Pancreas (tissue), 10 donors: ENCODE measurements at places on chromosomes 5 and 9. TPM values are rescaled to one million over a fixed set of nuclear protein-coding genes. Genes with fewer than 3 reads are reported as not detected.

- DNase-seq = no peak
Measured at GRCh38 chr5:147349241-147349640, 114.4 kb downstream of the STK32A start.

DNA sequence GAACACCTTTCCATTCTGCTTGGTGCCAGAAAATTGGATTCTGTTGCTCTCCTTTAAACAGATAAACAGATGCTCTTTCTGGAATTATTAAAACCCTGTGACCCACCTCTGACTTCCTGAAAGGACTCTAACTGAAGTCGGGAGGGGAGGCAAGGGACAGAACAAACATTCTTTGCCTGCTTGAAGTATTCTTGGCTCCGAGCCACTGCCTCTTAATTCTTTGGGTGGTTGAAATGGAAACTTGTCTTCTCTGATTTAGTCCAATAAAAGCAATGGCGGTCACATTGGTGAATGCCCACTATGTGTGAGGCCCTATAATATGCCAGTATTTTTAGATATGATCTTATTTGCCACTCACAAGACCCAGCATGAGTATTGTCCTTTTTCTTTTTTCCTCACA is 236.8 kb downstream of the SLIT3 start:
- no peak for DNase-seq

DNA sequence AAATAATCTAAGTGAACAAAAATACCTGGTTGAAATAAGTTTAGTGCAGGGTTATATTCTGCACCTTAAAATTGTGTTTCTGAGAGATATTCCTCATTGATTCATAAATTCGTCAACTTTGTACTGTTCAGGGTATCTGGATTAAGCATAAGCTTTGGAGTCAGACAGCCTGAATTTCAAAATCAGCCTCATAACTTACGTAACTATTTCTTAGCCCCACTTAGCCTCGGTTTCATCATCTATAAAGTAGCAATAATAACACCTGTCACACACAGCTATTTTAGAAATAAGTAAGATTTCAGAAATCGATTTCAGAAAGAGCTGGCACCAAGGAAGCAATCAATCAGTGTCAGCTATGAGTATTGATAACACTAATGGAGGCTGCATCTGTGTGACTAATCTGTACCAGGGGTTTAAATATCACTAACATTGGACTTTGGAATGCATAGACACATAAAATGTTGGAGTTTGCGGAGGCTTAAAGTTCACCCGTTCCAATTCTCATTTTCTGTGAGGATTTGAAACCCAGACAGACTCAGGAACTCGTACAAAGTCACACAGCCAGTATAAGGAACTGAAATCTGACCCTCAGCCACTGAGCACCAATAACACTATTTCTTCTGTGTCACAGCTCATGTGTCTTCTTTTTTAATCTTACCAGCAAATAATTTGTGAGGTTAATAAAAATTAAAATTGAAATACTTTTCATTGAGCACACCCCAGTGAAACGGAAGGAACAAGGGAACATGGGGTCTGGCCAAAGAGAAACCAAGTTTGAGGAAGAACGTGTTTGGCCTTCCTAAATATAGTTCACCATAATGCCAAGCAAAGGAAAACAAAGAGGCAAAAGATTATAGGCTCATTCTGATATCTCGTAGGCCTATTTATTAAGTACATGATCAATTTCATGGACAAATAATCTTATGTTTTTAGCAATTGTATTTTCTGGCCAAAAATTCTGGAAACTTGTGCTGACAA is 194.4 kb upstream of the PTGER4 start:
- no peak for DNase-seq

The PCDHB11 gene
- 4.5 TPM for total RNA-seq

The FOXD4L3 gene
- total RNA-seq = 0.12 TPM

GRCh38 chr5:117733051-117733450 is 1158.4 kb upstream of the SEMA6A start:
- no peak for DNase-seq

- DNase-seq = peak; percentile 60
Measured at GRCh38 chr9:2015581-2016407, 647 bp downstream of the SMARCA2 start.

- no peak for DNase-seq
Measured at GRCh38 chr5:106171132-106171531, 1499.6 kb downstream of the EFNA5 start.

DNA sequence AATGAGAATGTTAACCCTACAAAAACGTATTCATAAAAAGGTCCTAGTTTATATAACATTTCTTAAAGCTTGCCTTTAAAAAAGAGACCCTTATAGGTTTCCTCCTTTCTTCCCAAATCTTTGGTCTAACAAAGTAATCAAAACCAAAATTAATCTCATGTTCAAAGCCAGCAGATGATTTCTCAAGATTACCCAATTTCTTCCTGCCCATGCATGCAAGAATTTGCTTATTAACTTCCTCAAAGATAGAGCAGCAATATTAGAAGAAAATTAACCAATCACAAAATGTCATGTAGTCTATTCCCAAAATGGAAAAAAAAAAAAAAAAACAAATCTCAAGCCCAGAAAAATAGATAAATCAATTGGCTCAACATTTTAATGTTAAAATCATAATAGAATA is 114.9 kb downstream of the MLLT3 start:
- DNase-seq = no peak

GRCh38 chr9:17462869-17463464 is 115.9 kb upstream of the SH3GL2 start:
- no peak for DNase-seq

The ADAMTS16 gene
- 2.9 TPM for total RNA-seq

GRCh38 chr9:16627521-16627920 is 242.9 kb downstream of the BNC2 start:
- no peak for DNase-seq

DNA sequence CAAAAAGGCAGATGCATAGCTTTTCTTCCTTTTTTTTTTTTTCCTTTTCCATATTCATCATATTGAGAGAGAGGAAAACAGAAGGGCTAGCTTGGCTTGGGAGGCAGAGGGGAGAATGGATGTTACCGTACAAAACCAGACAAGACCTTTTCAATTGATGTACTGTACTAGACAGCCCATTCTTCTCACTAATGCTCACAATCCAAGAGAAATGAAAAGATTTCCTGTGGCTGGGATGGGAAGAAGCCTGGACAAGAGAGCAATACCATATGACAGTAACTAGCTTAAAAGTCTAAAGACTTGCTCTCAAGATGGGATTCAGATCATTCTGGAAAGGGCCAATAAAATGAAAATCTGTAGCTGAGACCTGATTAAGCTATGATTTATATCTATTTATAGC is 3.4 kb downstream of the CEMIP2 start:
- DNase-seq = no peak

The ARID3C gene
- total RNA-seq = not detected

The SLC23A1 gene
- total RNA-seq = 1.5 TPM

DNA sequence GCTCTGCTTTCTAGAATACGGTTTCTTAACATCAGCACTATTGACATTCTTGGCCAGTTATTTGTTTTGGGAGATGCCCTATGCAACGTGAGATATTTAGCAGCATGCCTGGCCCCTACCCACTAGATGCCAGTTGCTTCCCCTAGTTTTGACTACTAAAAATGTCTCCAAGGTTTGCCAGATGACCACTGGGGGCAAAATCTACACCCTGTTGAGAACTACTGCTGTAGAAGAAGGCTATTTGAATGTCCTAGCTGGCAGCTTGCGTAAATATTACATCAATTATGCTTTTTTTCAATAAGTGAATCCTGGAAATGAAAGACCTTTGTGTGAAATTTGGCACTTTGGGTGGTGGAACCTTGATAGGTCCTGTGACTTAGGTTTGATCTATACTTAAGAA is 5.0 kb downstream of the NCBP1 start:
- DNase-seq = no peak

GRCh38 chr5:179242676-179243075 is 102.6 kb downstream of the ADAMTS2 start:
- DNase-seq = peak; percentile 6

DNA sequence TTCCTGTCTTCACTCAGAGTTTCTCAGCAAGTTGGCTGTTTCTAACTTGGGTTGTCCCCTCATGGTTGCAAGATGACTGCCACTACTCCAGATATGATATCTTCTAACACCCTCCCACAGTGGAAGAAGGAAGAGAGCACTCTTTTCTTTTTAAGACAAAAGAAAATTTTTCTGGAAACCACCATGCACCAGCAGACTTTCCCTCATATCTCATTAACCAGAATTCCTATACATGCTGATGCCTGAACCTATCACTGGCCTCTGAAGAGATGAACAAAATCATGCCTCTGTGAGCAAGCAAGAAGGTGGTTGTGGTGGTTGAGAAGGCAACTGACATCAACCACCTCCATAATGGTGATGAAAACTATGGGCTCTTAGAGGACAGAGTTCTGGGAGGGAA is 56.8 kb downstream of the FEM1C start:
- DNase-seq = no peak

The SH2D3C gene
- total RNA-seq = 1.5 TPM

GRCh38 chr5:83331842-83332241 is 139.7 kb upstream of the VCAN start:
- DNase-seq = no peak

DNA sequence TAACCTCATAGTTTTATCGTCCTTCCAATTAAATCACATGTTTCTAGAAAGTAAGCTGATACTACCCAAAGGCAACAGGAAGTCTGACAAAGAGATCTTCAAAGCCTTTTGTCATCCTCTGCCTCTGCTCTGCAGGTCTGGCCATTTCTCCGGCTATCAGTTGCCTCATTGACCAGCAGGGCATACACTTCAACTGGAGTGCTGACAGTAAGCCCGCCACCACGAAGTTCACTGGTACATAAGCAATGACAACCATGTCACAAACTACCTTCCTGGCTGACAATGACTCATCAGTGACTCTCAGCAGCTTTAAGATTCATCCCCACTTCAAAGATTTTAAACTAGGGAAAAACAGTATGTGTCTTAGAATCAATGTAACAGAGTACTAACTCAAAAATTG is 20.6 kb downstream of the SPTLC1 start:
- DNase-seq = no peak

DNA sequence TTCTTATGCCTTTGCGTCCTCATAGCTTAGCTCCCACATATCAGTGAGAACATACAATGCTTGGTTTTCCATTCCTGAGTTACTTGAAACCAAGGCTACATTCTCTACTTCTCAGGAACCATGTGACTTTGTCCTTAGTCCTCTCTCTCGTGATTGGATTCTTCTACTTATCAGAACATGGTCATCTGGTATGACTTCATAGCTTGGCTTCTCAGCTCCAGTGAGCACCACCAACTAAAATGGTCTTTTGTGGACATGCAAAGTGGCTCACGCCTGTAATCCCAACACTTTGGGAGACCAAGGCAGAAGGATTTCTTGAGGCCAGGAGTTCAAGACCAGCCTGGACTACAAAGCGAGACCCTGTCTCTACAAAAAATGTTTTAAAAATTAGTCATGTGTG is 81.2 kb upstream of the NIPBL start:
- DNase-seq = no peak

DNA sequence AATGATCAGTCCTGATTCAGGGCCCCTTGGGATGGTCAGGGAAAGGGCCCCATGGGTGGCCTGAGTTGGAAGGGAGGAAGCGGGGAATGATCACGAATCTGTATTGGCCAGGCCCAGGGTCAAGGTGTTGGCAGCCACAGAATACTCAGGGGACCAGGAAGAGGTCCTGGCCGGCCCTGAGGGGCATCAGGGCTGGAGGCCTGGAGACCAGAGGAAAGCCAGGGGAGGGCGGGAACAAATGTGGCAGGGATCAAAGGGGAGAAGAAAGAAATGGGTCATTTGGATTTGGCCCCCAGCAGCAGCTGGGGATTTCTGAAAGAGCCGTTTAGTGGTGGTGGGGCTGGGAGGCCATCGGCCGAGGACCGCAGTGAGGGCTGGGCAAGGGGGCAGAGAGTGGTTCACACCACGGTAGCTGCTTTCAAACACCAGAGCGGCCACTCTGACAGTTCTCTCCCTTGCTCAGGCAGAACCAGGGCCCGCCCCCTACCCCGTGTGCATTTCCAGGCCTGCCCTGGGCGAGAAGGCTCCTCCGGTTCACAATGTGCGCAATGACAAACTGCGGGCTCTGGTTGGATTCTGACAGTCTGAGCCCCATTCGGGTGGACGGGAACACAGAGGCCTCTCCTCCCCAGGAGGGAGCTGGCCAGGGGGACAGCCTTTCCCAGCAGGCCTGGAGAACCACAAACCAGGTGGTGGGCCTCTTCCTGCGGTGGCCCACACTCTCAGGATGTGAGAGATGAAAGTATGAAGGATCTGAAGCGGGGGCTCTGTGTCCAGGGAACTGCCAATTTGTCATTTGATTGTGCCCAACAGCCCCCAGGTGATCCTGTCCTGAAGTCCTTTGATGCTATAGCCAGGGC is 220.3 kb upstream of the IER5L start:
- DNase-seq = no peak

The MARCOL gene
- not detected for total RNA-seq

DNA sequence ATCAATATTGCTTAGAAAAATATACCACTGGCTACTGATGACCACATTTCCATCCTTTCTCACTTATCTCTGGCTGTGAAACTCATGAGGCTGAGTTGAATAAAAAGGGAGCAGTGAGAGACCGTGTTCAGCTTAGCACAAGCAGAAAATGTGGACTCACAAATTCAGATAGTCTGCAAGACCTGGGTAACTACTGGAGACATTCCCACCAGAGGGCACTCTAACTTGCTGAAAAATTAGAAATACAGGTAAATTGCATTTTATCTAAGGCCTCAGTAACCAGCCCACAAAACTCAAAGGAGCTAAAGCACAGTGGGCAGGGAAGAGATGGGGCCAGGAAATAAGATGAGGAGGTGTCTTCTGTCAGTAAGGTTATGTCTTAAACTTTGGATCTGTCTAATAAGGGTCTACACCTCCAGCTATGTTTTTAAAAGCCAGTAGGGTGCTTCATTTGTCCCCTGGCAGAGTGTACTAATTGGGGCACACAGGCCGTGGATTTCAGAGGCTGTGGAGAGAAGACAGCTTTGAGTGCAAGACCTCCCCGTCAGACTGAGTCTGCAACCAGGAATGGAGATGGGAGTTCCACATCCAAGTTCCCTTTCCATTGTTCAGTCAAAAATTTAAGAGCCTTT is 8.7 kb upstream of the NDUFB6 start:
- DNase-seq = no peak

GRCh38 chr5:53041071-53041692 is 52.0 kb downstream of the ITGA2 start:
- no peak for DNase-seq

- peak; percentile 38 for DNase-seq
Measured at GRCh38 chr9:14346231-14346791, 32.4 kb upstream of the NFIB start.

The SNX24 gene
- total RNA-seq = 5.2 TPM

DNA sequence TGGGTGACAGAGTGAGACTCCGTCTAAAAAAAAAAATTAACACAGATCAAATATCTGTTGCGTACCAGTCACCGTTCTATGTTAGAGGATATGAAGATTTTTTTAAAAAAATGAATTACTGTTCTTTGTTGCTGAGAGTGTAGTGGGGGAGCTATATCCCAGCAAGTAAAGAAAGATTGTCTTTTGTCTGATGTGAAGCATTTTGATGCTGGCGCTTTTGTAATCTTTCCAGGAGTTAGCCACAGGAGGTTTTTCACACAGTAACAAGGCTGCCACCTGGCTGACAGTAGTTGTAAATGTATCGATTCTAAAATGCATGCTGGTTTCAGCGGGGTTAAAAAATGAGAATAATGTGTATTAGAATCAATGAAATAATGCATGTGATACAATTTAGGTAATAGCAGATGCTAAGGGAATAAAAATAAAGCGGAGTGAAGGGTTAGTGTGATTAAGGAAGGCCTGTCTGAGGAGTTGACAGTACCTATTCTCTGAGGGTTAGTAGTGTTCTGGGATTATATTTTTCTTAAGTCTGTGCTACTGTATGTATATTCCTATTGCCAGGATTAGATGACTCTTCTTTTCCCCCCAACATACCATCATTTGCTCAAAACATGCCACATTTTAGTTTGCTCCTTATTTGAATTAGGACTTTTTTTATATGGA is 3.4 kb downstream of the LMNB1 start:
- no peak for DNase-seq
